Esophagus squamous epithelium (tissue), 5 donors: ENCODE measurements at places on chromosomes 7 and 10.

DNA sequence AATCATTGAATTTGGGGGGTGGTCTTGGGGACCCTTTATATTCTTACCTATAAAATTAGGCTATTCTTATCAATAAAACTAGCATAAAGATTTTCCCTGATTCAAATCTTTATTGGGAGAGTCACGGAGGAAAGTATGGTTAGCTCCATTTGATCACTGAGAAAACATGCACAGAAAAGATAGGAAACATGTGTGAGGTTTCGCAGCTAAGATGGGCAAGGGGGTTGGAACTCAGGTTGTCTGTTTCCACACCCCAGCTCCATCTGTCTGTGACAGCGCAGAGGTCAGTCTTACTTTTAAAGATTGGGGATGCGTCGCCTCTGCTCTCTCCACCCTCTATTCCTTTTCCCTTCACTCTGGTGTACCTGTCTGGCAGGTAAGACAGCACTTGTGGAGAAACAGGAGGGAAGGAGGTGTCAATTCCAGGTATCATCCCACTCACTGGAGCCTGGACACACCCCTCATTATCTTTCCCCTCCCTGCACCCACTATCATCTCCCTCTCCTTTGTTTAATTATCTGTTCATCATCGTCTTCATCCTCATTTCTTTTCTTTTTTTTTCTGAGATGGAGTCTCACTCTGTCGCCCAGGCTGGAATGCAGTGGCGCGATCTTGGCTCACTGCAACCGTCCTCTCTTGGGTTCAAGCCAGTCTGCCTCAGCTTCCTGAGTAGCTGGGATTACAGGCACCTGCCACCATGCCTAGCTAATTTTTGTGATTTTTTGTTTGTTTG, 2.4 kb upstream of the DENND10 start:
- DNase-seq = no peak

- DNase-seq = no peak
These were observed 12.7 kb downstream of the CCDC136 start for GRCh38 chr7:128804484-128804883.

GRCh38 chr10:77609781-77610272, 27.8 kb downstream of the KCNMA1 start:
- no peak for DNase-seq

- DNase-seq = no peak
These were observed 30.7 kb upstream of the ANTXRL start for GRCh38 chr10:46255801-46256747.

- DNase-seq = no peak
These were observed 376.9 kb upstream of the MYO3A start for GRCh38 chr10:25557136-25557535.

GRCh38 chr10:119755446-119755845, 29.6 kb downstream of the INPP5F start:
- DNase-seq = no peak

DNA sequence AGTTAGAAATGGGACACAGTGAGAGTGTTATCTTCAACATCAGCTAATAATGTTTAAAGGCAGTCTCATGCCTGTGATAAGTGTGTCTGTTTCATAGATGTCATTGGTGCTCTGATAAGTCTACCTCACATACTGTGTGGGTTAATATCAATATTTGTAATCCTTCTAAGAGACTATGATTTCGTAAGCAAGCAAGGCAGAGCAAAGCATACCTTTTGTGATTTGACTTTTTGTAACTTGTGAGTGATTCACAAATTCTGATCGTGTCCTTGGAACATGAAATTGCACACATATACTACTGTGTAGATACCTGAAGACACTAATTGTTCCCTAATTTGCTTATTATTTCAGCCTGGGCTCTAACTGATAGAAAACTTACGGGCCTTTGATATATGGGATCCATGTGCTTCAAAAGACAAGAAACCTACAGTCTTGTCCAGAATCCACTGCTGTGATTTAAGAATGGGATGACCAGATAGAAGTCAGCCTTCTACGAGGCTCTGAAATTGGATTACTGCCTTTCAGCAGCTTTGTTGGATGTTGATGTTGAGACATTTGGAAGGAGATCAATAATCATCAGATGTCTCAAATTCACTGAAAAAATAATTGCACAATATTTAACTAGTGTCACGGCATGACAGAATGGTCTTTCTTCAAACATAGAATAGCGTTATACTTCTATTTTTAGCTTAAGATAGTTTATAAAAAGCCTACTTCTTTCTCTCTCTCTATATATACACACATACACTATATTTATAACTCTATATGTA, 63.2 kb upstream of the KLF6 start:
- DNase-seq = no peak

DNA sequence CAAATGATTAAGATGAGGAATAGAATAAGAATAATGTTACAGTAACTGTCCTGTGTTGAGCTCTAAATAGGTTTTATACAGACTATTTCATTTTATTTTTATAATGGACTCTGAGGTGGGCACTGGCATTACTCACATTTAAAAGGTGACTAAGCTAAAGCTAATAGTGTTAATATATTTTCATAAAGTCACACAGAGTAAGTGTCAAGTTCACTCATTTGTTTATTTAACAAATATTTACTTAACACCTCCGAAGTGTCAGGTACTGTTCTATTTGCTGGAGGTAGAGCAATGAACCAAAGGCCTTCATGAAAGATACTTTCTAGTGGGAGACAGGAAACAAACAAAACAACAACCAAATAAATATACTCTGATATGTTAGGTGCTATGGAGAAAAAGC, 44.0 kb downstream of the ASB4 start:
- no peak for DNase-seq

DNA sequence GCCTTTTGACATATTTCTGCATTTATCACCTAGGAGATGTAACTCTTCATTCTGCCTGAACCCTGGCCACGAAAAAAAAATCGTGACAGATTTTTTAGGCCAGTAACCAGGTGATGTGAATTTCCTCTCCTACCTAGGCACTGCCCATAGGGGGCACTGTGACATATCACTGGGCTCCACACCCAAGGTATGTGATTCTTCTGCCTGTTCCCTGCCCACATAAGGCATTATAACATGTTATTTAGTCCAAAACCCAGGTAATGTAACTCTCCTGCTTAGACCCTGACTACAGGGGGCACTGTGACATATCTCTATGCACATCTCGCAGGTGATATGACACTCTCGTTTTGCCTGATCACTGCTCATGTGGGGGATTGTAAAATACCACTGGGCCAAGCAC, 29.5 kb upstream of the ZNF107 start:
- DNase-seq = no peak

DNA sequence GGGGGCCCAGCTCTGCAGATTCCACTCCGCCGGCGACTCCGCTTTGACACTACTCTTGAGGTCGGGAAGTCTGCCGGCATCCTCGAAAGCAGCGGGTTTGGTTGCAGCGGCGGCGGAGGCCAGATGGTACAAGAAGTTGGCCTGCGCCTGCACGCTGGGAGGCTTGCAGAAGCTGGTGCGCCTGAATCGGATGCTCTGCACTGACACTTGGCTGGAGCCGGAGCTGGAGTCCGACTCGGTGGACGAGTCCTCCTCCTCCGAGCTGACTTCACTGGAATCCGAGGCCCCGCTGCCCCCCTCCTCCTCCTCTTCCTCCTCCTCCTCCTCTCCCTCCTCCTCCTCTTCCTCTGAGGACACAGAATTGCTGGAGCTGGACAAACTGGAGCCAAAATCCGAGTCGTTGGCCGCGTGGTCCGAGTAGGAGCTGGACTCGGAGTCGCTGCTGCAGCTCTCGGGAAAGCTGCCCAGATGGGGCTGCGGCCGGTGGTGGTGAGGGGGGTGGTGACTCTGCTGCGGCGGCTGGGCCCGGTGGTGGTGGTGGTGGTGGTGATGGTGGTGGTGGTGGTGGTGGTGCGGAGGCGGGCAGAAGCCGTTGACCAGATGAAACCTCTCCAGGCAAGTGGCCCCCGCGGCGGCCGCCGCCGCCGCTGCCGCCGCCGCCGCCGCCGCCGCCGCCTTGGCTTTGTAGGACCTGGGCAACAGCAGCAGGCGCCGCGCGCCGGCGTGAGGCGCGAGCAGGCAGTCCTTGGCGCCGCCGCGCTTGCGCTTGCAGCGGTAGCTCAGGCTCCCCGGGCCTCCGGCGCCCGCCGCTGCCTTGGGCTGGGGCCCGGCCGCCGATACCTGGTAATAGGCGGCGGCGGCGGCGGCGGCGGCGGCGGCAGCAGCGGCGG, 9.0 kb downstream of the SKIDA1 start:
- no peak for DNase-seq

- DNase-seq = no peak
These were observed 285.8 kb downstream of the DNAJB6 start for GRCh38 chr7:157622408-157623205.

DNA sequence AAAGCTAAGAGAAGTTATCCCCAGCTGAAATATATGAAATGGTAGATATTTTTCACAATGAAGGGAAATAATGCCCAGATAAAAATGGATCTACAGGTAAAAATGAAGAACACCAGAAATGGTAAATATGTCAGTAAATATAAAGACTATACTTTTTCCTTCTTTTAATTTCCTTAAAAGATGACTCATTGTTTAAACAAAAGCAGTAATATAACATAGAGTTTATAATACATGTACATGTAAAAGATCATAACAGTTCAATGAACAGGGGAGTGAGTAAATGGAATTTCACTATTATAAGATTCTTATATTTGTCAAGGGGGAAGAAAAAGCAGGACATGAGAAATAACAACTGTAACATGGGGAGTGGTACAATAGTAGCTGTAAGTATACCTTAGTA, 7.4 kb downstream of the POT1 start:
- no peak for DNase-seq

- DNase-seq = no peak
These were observed 954 bp downstream of the FSCN3 start for GRCh38 chr7:127594490-127594889.

DNA sequence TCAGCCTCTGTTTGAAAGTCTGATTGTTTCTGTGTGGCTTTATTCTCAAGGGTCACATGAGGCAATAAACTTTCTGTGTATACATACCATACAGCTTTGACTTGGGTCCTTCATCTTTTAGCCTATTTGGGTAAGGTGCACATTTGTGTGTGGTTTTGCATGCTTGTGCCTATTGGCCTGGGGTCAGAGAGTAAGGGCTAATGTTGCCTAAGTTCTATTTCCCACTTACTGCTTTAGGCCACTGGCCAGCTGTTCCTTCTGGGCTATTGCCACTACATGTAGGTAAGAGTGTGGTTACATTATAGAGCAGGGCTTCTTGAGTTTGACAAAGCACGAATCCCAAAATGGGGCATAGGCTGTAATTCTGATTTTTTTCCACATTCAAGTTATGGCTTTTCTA, 21.8 kb downstream of the BBIP1 start:
- no peak for DNase-seq

DNA sequence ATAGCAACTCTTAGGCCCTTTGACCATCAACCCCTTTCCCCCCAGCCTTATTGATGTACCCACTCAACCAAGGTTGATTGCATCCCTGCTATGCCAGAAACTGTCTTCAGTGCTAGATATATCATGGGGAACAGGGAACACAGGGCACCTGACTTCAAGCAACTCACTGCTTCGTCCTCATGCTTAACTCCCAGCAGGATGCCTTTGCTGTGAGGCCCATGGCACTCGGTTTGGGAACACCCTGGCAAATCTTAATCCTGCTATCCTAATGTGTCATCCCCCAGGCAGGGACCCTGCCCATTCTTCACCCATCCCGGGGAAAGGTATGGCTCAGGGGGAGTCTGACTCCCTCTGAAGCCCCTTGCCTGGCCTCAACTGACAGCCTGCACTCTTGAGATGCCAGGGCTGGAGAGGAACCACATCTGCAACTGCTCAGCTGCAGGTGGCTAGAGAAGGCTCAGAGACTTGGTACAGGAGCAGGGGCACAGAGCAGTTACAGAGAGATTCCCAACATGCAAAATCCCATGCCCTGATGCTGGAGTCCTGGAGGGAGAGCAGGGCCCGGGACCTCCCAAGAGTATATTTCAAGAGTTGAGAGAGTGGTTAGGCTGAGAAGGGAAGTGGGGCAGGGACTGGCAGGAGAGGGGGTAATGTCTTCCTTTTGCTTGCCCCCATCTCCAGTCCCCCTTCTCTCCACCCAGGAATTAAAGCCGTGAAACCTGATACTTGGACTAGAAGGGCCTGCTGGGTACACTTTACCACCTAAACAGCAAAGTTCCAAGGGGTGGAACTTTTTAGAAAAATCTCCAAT, 2.4 kb upstream of the UNC5B start:
- no peak for DNase-seq
